ENCODE measurements at places on chromosomes 13 and 19.

DNA sequence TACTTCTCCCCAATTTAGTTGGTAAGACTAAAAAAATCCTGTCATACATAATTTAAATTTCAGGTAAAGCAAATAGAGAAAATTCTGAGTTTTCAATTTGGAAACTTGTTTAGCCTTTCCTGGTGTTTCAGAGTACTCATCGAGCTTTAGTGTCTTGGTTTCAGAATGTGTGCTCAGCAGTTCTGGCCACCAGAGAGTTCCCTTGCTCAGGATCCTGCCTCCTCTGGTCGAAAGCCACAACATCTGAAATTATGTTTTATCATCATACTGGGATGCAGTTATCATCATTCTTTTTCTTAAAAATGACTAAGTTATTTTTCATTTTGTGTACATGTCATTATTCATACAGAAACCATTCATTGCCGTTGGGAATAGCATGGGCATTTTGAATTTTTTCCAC, 263.2 kb upstream of the SPRY2 start:
- no peak for DNase-seq

DNA sequence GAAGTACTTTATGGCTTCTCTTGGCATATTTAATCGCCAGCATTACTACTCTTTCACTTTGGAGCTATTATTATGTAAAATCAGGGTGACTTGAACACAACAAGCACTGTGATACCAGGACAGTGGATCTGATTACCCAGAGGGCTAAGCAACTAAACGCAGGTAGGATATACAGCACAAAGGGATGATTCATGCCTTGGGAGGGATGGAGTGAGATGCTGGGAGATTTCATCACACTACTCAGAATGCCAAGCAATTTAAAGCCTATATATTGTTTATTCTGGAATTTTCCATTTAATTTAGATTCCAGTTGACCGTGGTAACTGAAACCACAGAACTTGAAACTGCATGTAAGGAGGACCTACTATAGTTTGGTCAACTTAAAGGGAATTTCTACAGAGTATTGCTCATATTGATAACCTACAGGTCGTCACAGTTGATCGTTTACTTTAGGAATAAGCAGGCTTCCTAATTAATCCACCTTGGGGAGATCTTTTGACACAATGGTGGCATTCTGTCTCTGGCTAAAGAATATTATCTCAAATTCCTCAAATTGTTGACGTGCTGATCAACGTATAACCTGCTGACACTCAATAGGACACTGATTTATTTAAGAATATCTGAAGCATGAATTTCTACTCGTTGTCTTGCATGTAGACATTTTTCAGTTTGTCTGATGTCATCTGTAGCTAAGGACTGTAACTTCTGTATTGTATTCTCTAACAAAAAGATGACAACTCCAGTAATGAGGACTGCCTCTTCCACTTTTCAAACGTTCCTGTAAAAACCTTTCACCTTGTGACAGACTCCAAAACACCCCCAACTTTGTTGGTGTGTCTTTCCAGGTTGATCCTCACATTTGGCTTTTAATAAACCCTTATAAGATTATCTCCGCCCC, 254.2 kb downstream of the GPC5 start:
- DNase-seq = no peak

DNA sequence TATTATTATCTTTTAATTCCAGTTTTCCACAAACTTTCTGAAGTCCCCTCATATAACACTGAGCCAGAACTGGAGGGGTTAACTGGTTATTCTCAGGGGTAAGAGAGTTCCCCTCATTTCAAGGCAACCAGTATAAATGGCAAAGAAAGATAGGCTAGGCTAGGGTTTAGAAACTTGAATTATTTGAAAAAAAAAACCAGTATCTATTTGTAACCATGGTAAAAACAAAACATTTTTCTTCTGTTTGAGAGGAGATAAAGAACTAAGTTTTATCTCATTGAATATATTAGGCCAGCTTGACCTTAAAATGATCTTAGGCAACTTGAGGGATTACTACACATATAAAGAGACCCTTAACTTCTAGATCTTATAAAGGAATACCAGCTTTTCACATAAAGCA, 19.6 kb downstream of the SUPT20H start:
- no peak for DNase-seq

GRCh38 chr13:54415753-54416366, 1387.2 kb downstream of the OLFM4 start:
- DNase-seq = no peak

DNA sequence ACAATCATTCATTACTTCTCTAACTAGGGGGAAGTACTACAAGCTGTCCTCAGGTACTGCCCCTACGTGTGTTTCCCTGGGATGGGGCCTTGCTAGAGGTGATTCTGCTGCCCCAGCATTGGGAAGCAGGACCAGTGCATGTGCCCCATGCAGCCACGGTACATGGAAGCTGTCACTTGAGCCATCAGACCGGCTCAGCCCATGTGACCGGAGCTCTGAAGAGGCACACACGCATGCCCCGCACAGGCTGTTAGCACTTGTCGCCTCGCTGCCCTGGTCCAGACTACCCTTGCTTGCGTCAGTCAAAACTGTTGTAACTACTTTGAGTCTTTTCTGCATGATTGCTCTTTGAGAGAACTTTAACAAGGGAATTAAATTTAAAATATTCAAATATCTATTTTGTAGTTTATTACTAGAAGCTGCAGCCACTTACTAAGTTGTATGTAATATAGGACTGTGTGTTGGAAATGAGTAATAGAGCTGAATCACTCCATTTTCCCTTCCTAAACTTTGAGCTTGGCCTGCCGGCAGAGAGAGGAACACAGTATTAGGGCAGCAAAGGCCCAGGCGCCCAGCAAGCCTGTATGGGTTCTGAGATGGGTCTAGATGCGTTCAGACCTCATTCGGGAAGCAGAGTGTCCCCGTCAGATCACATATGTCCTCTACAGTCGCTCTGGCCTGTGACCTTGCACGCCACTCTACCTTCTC, 42.2 kb downstream of the DHRS12 start:
- DNase-seq = no peak

GRCh38 chr13:104645786-104646185, 1579.6 kb upstream of the SLC10A2 start:
- no peak for DNase-seq

DNA sequence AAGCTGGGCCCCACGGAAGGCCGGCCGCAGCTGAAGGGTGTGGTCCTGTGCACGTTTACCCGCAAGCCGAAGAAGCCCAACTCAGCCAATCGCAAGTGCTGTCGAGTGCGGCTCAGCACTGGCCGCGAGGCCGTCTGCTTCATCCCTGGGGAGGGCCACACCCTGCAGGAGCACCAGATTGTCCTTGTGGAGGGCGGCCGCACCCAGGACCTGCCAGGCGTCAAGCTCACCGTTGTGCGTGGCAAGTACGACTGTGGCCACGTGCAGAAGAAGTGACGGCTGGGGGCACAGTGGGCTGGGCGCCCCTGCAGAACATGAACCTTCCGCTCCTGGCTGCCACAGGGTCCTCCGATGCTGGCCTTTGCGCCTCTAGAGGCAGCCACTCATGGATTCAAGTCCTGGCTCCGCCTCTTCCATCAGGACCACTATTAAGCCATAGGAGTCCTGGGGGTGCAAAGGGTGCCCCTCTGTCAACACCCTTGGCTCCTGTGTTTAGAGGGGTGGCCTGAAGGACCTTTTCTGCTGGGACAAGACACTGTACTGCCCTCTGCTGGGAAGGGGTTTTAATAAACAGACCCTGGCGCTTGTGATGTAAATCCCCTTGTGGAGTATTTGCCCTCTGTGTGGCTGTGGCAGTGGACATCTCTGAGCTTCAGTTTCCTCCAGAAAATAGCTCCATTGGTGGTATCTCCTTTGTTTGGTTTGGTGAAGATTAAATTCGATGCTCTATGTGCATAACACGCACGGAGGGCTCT, 1.9 kb downstream of the MRPS12 start:
- peak; percentile 39 for DNase-seq

DNA sequence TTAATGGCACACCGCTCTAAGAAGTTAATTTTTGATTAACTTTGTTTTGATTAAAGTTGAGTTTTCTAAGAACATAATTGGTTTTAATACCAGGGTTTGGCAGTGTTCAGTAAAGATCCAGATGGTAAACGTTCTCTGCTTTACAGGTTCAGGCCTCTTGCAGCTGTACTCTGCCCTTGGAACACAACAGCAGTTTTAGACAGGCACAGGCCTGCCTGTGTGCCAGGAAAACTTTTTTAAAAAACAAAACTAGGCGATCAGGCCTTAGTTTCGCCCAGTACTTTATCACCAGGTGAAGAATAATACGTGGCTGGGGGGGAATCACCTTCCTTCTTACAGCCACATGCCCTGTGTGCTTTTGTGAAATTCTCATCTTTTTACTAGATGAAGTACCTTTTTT, 38.0 kb upstream of the TEX29 start:
- DNase-seq = no peak

DNA sequence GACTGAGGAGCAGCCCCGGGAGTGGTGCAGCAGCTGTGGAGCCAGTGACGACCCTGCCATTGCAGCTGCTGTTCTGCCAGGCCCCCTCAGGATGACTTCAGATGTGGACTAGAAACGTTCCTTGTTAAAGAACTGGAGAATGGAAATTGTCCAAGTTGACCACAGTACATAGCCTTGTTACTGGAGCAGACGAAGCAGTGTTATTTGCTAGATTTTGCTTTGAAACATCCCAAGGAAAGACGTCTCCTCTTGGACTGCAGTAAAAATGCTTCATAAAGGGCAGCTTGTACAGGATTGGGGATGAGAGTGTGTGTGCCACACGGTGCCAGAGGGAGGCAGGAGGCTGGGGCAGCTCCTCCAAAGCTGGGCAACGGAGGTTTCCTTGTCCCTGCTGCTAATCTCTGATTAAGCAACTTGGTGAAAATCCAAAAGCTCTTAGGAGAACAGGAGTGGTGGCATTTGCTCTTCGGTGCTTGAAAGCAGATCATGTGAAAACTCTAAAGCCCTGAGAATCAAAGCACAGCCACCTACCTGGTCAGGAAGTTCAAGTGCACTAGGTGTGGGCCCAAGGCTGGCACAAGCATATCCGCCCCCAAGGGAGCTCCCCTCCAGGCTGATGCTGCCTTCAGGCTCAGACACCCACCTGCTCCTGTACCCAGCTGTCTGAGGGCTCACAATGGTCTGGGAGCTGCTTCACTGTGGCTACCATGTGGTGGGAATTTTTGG, 34.5 kb downstream of the SHISA2 start:
- DNase-seq = peak; percentile 13

DNA sequence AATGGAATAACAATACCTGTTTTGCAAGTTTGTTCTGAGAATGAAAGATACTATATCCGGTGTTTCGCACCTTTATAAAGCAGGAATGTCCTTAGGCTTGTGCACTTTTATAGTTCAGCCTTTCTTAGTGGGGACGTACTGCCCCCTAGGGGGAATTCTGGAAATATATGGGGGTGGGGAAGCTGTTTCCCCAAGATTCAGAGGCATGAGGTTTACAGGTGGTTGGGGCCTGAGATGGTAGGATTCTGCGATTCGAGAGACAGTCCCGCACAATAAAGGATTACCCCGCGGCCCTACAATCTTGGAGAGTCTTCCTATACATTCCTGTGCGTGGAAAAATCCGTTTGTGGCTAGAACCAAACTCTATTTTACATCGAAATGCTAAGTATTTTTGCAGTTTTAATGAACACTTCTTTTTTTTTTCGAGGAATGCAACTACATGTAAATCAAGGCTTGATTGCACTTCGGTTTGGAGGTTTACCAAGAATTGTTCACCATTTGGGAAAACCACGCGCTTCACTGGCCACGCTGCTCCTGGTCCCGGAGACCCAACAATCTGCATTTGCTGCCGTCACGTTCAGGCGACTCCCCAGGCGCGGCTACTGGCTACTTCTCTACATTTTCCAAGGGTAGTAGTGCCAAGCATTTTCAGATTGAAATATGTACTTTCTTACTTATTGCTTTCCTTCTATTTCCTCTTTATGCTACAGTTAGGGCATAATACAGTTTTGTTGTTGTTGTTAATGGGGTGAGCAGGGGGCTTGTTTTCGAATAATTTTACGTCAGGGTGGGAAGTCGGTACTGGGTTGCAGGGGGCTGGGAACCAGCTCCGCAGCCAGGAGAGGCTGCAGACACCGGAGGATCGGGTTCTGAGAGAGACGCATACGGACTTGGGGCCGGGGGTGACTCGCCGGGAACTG, 830 bp downstream of the NEK5 start:
- DNase-seq = peak; percentile 69

DNA sequence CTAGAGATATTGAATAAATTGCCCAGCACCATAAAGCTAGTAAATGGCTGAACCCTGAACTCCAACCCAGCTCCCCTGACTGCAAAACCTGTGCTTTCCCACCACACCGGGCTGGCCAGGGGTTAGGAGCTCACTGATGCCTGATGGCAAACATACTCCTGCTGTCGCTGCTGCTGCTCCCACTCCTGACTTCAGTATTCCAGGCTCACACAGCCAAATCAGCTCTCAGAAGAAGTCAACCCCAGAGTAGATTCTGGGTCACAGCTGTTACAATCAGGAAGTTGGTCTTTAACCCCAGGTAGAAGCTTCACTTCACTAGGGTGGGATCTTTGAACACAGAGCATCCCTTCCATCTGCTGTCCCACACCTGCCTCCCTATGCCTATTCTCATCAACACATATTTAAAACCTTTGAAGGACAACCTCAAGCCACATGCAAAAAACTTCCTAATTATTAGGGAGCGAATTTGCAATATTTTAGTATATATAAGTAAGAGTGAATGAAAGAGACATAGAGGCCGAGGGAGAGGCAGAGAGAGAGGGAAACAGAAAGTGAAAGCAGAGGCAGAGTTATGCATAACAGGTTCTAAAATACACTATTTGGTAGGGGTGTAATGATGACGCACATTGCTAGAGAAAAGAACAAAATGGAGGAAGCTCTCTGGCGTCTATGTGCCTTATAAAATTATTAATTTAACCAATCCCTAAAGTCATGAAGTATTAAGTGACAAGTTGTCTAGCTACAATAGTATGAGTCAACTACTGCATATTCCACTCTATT, 99.4 kb upstream of the SERP2 start:
- peak; percentile 35 for DNase-seq

DNA sequence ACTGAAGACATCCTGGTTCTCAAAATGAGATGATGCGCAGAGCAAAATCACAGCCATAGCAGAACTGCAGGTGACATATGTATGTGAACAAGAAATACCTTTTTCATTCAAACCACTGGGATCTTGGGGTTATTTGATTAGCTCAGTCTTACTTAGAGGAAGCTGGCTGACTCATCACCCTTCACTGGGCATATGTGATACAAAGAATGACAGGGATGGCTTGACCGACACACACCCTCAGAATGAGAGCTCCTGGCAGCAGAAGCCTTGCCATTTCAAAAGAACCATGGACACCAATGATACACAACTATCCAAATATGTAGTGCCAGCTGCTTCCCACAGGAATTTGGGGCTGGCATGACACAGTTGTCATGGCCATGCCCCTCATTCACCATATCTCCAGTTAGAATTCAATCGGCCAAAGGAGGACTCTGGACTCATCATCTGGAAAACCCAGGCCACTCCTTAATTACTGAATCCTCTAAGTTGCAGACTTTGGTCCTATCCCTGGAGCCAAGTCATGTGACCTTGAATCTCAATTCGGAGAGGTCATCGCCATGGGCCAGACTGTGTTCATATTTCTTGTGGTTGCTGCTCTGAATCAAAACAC, 115.8 kb downstream of the KATNAL1 start:
- DNase-seq = no peak

DNA sequence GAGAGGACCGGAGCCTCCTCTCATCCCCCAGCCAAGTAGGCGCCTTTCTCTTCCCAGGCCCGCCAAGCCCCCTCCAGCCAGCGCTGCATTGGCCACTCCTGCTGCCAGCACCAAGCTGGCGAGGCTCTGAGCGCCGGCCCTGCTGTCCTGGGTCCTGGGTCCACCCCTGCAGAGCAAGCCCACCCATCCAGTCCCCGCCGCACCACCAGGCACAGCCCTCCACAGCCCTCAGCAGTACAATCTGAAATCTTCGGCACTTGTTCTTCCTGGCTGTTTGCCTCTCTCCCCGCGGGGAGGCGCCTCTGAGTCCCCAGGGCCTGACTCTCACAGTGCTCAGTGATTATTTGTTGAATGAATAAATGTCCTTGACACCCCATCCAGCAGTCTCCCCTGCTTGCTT, 236.4 kb upstream of the SGCG start:
- DNase-seq = no peak
